ENCODE measurements at places on chromosomes 2 and 18. TPM values are rescaled to one million over a fixed set of nuclear protein-coding genes. Genes with fewer than 3 reads are reported as not detected.

GRCh38 chr2:167293943-167294775 is 405.9 kb downstream of the XIRP2 start:
- DNase-seq: no peak

GRCh38 chr18:70290482-70291294 is 1.8 kb downstream of the SOCS6 start:
- no peak for DNase-seq

DNA sequence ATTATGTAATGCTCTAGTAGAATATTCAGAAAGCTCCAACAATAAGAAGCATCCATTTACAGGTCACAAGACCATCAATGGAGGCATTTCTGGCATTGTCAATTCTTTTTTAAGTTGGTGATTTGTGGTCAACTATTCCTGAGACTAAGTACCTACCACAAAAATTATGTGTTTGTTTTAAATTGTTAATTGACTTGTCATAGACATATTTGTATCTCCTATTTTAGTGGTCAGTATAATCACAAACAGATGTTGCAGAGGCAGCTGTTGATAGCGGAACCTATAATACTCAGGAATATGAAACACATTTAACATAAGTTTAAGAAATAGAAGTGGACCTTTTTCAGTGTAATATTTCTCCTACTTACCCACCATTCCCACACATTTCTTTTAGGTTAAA is 430.1 kb downstream of the CCDC85A start:
- no peak for DNase-seq

- no peak for DNase-seq
Observed at GRCh38 chr2:66445076-66445924, 10.4 kb downstream of the MEIS1 start.

- no peak for DNase-seq
Observed at GRCh38 chr18:44897411-44897810, 216.7 kb downstream of the SETBP1 start.

GRCh38 chr2:14828968-14829367 is 196.5 kb downstream of the LRATD1 start:
- DNase-seq: no peak

DNA sequence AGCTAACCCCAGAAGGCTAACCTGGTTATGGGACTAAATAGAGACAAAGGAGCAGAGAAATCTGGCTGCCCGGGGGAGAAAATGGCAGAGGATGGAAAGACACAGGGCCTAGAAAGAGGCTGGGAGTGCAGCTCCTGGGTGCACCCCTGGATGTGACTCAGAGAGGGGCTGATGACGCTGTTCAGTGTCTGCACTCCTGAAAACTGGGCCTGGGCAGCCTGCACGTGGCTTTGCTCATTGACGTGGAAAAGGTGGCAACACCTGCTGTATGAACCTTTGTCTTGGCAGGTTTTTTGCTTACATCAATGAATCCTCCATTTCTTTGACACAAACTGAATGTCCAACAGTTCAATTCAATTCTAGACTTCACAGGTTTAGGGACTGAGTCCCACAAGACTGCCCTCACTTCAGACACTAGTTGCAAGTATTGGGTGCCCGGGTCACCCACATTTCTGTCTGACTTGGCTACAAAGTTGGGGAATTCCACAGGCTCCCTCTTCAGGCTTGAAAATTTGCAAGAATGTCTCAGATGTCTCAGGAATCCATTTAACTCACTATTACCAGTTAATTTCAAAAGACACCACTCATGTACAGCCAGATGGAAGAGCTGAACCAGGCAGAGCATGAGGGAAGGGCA is 47.3 kb upstream of the PUM2 start:
- no peak for DNase-seq

DNA sequence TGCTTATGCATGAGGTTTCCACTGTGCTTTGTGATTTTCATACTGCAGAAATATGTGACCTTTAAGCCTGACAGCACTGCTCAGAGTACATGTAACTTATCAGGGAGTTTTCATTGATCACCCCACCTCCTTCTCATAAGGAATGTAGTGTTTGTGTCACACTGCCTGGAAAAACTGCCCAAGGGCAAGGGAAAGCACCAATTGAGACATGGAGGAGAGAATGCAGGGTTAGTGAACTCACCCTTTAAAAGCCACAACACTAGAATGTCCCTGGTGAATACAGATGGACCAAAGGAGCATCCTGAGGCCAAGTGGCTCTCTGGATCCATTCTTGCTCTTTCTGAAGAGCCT is 147.2 kb upstream of the SPATS2L start:
- DNase-seq: no peak

GRCh38 chr18:79708412-79708811 is 28.8 kb downstream of the CTDP1 start:
- DNase-seq: no peak

GRCh38 chr2:142223309-142223708 is 92.5 kb upstream of the LRP1B start:
- DNase-seq: no peak

- no peak for DNase-seq
Observed at GRCh38 chr2:235029054-235029453, 77.2 kb downstream of the SH3BP4 start.

DNA sequence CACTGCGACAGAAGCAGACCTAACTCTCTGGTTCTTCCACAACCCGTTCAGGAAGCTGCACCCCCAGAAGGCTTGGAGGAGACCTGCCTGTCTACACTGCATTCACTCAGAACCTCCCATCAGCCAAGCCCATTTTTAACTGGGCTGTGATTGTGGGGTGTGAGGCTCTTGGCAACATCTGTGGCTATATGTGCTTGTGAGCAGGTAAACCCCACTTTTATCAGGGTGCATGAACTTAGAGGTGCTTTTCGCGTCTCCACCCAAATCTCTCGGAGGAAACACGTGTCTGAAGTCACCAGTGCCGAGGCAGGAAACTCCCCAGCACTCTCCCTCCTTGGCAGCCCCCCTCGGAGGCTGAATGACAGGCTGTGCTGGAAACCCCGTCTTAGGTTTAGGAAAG is 158.2 kb upstream of the SALL3 start:
- no peak for DNase-seq

GRCh38 chr2:75221862-75222261 is 22.5 kb upstream of the TACR1 start:
- DNase-seq: no peak

GRCh38 chr2:45930396-45930792 is 278.9 kb downstream of the PRKCE start:
- no peak for DNase-seq

- no peak for DNase-seq
Observed at GRCh38 chr2:48428449-48428848, 101.5 kb upstream of the STON1 start.

DNA sequence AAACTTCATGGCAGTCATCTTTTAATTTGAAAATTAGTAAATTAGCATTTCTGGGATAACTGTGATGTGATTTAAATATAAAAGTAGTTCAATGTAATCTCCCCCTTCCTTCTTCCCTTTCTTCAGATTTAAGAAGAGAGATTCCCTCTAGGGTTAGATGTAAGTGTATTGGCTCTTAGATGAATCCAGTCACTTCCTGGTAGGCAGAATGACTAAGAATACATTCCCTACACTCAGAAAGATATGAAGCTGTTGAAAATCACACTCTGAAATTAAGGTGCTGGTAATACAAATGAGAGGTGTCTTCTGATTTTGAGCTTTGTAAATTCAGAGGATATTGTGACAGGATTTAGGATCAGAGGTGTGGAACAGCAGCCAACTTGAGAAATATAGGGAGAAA is 71.6 kb downstream of the TDRD15 start:
- no peak for DNase-seq

GRCh38 chr18:80070825-80071224 is 36.6 kb downstream of the RBFA start:
- no peak for DNase-seq

- DNase-seq: no peak
Observed at GRCh38 chr18:31677592-31677991, 6.8 kb downstream of the B4GALT6 start.

GRCh38 chr2:15674637-15675455 is 83.2 kb downstream of the DDX1 start:
- DNase-seq: no peak

GRCh38 chr2:176105078-176105729 is 1.9 kb upstream of the HOXD11 start:
- no peak for DNase-seq

GRCh38 chr2:197028230-197028629 is 101.7 kb upstream of the PGAP1 start:
- DNase-seq: no peak

DNA sequence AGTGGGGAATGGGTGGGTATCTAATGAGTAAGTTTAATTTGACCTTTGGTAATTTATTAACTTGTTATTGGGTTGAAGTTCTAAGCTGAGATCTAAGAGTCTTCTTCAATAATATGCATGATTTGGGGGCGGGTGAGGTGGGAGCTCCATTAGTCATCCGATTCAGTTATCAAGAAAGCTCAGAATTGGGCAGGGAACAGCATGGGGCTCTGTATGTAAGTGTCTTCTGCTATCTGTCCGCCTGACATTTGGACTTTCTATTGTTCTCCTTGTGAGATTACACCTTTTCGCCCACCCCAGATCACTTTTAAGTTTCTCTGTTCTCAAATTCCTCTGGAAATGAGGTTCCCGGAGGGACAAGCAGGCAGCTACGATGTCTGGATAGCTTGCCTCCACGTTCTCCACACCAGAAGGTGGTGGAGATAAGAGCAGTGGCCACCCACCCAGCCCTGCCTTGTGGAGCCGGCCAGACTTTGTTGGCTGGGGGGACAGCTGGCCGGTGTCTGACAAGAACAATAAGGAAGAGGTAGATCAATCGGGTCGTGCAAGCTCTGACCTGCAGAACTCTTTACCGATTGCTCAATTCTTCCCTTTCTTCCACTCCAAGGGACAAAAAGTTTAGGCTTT is 75.5 kb upstream of the GATA6 start:
- DNase-seq: no peak

GRCh38 chr2:31475692-31476091 is 61.1 kb upstream of the XDH start:
- no peak for DNase-seq

- DNase-seq: no peak
Observed at GRCh38 chr18:22552899-22553460, 135.3 kb upstream of the CTAGE1 start.

DNA sequence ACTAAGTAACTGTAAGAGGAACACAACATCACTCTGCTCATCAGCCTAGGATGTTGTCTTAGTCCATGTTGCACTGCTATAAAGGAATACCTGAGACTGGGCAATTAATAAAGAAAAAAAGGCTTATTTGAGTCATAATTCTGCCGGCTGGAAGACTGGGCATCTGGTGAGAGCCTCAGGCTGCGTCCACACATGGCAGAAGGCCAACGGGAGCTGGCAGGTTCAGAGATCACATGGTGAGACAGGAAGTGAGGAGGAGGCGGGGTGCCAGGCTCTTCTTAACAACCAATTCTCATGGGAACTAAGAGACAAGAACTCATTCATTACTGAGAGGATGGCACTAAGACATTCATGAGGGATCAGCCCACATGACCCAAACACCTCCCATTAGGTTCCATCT is 46.8 kb downstream of the EPG5 start:
- DNase-seq: no peak

DNA sequence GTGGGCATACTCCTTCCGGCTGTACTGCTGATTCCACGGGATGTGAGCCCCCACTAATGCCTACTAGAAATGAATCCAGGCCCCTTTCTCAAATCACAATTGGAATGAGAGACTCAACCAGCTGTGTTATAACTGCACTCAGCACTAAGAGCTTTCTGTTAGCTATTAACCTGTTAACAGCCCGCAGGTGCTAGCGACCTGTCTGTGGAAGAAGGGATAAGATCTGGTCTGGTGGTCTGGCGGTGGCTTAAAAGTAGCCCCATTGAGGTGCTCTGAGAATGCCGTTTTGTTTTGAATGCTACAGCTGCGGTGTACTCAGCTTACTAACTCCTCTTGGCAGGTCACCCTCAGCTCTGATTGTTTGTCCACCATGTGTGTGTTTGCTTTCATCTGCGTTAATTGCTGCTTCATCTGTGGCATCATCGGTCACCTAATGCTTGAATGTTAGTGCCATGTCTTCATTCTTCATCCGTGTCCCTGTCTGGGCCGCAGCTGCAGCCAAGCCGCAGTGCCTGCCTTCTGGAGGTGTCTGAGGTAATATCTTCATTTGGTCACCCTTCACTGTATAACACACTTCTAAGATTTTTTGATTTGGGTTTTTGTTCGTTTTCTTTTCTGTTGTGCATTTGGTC is 16.3 kb downstream of the RAB12 start:
- no peak for DNase-seq

DNA sequence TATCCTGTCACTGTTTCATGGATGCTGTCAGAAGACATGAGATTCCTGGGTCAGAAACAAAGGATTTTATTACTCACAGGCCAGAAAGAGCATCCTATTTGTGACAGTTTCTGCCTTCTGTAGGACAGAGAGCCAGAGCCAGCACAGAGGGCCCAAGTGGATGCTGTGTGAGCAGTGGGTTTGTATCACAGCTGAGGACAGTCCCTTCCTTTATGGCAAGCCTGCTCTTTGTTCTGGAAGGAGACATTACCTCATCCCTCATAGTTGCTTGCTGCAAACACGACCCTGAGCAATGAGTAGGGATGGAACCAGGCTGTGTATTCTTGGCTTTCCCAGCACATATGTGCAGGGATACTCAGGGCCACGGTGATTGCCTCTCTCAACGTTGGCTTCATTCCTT is 41.6 kb downstream of the ARHGEF4 start:
- no peak for DNase-seq

DNA sequence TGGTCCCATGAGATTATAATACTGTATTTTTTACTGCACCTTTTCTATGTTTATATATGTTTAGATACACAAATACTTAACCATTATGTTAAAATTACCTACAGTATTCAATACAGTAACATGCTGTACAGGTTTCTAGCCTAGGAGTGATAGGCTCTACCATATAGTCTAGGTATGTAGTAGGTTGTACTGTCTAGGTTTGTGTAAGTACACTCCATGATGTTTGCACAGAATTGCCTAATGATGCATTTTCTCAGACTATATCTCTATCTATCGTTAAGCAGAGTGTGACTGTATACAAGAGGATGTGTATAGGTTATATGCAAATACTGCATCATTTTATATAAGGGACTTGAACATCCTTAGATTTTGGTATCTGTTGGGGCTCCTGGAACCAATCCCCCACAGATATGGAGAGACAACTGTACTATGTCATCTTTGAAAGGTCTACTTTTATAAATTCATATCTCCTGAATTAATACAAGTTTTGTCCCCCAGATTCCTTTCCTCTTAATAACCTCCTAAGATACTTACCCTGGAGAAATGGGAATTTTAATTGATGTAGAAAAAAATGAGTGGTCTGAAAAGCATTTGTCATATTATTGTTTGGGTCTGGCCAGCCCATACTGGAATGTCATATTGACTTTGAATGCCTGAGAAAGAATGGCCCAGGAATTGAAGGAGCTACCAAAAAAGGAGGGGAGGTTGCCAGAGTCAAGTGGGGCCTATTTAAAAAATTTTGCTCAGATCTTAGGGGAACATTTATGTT is 36.6 kb downstream of the EHBP1 start:
- DNase-seq: no peak

SS18 gene
- 52.8 TPM for total RNA-seq

KDSR gene
- total RNA-seq: 52.1 TPM

IFIH1 gene
- total RNA-seq: 17.9 TPM

TNFAIP6 gene
- not detected for total RNA-seq

ABCB11 gene
- total RNA-seq: not detected

TUBA4B gene
- not detected for total RNA-seq

SP9 gene
- not detected for total RNA-seq

DPP10 gene
- not detected for total RNA-seq

SLC16A14 gene
- total RNA-seq: 1.0 TPM

TXNL4A gene
- total RNA-seq: 202 TPM

MAB21L4 gene
- total RNA-seq: not detected

CCDC141 gene
- 1.6 TPM for total RNA-seq

LYPD6 gene
- not detected for total RNA-seq
